CD4-positive, alpha-beta T cell treated with Interleukin-15 for 4 hours (primary cell): ENCODE measurements at places on chromosomes 7 and 10.

DNA sequence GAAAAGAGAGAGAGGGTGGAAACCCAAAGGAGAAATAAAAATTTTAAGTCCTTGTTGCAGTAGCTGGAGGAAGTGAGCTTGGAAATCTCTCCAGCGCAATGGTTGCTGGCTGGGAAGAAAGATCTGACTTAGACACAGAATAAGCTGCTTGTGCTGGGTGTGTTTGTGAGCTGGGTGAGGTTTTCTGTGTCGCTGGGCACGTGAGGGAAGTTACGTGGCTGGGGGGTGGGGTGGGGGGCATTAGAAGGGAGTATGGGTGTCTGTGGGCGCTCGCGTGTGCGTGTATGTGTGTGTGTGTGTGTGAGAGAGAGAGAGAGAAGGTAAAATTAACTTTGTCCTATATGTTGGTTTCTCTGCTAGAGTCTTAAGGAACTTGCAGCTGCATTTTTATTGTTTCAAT, 11.6 kb downstream of the TCF7L2 start:
- DNase-seq: no peak

- DNase-seq: no peak
These were observed 16.6 kb upstream of the TMEM236 start for GRCh38 chr10:17735166-17735941.

DNA sequence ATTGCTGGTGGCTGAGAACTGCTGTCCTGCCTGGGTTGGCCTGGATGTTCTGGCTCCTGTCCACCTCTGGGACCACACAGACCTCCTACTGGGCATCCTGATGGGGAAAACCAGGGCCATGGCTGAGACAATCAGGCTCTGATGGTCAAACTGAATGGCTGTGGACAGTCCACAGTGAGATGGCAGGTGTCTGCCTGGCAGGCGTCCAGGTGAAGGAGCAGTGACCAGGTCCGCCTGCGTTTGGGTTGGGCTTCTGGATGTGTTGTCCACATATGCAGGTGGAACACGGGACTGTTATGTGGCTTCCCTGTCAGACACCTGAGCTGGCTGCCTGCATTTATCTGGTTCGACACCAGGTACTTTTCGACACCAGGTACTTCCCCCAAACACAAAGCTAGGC, 241.7 kb downstream of the BUB3 start:
- DNase-seq: no peak

GRCh38 chr7:19020062-19020461, 97.4 kb downstream of the TWIST1 start:
- DNase-seq: no peak

- no peak for DNase-seq
These were observed 89.2 kb downstream of the SAMD9 start for GRCh38 chr7:93028610-93029009.

- DNase-seq: no peak
These were observed 6.3 kb downstream of the CISD1 start for GRCh38 chr10:58275261-58275660.

GRCh38 chr7:55565681-55566080, 6.6 kb downstream of the VOPP1 start:
- no peak for DNase-seq

GRCh38 chr10:31650010-31650409, 278.6 kb downstream of the ARHGAP12 start:
- DNase-seq: no peak

- DNase-seq: no peak
These were observed 86.9 kb upstream of the SEMA3A start for GRCh38 chr7:84281518-84281917.

DNA sequence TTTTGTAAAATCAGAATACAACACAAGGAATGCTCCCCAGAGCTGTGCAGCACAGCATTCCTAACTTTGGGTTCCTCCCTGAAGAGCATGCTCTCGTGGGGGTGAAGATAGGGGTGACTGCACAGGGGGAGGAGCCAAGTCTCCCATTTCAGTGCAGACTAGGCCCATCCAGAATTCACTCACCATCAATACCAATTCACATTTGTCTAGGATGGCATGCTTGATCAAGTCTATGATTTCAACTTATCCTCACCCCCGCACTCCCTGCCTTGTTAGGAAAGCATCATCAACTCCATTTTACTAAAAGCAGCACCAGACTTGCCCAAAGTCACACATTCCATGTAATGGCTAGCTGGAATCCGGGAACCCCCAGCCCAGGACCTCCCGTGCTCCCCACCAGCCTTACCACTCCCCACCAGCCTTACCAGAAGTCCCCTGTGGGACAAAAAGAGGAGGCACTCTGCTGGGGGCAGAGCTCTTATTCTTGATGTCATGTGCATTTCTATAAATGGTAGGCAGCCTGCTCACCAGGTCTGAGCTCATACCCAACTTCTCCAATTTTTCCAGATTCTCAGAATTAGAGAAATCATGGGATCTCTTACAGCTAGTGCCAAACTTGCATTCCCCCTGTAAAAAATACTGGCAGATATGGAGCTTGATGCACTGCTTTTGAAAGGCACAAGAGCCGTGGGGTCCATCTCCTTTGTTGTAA, 6.2 kb downstream of the PARP12 start:
- no peak for DNase-seq

DNA sequence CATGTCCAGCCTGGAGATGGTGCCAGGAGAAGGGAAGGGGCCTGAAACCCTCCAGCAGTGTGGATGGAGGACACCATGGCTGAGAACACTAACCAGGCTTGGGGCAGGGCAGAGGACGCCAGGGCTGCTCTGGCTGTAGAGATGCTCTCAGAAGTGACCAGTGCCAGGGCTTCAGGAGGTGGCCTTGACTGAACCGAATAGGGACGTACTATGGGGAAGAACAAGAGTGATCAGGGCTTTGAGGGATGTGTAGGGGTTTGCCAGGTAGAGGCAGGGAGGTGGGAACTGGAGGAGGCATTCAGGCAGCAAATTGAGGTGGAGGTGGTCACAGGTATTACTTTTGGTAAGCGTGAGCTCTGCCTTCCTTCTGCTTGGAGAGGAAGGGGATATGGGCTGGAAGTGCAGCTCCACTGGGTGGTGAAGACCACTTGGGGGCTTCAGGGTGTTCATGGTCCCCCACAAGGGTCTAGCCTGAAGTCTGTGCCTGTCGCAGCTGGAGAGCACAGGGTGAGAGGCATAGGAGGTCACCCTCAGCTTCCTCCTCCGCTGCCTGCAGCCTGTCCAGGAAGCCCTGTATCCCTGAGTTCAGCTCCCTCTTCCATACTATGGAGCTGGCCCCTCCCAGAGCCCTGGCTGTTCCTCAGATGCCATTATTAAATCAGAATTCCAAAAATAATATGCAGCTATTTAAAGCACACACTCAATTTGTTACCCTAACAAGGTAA, 27.8 kb downstream of the ADCY1 start:
- DNase-seq: no peak

DNA sequence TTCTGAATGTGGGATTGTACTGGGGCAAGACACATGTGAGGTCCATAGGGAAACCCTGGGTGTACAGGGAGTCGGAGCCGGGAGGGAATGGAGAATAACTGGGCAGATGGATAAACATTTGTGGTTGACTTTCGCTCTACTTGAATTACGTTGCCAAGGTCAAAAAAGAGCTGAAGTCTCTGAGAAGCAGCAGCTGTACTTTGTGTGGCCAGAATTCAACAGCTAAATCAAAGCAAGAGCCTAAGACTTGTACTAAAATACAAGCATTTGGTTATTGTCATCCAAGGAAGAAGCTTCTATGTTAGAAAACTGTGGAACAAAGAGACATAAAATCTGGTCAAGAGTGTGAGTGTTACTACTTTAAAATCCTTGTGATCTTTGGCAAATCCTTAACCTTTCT, 457.2 kb downstream of the ARL4A start:
- no peak for DNase-seq

GRCh38 chr10:5956146-5956936, 21.0 kb downstream of the IL15RA start:
- no peak for DNase-seq

DNA sequence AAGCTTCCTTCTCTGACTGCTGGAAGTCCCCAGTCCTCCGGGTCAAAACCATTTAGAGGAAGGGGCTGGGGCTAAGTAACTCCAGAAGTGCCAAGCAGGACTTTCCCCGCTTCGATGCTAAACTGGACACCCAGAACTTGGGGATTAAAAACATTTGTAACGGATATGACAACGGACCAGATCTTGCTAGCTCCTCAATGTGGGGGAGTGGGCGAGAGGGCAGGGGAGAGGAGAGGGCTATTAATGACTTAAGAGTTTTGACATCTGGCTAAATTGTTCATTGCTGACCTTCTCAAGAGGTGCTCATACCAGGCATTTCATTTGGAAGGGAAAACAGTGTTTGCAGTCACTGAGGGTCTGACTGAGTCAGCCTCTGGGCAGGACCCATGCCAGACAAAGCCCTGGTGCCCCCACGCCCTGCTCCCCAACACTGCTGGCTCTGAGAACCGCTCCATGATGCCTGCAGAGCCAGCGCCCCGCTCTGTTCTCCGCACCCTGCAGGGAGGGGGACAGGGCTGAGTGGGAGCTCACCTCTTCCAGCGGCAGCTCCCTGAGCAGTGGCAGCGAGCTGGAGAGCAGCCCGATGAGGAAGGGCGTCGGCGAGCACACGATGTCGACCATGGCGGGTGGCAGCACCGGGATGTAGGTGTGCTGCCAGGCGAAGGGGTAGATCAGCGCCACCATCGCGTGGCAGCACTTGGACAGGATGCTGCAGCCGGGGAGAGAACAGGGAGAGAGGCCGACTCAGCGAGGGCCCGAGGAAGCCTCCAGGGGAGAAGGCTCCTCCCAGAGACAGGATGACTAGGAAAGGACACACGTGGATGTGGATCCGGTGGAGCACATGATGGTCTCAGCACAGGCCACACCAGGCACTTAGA, 47.7 kb upstream of the MKRN1 start:
- no peak for DNase-seq

GRCh38 chr10:126948355-126949160, 43.3 kb downstream of the DOCK1 start:
- no peak for DNase-seq

DNA sequence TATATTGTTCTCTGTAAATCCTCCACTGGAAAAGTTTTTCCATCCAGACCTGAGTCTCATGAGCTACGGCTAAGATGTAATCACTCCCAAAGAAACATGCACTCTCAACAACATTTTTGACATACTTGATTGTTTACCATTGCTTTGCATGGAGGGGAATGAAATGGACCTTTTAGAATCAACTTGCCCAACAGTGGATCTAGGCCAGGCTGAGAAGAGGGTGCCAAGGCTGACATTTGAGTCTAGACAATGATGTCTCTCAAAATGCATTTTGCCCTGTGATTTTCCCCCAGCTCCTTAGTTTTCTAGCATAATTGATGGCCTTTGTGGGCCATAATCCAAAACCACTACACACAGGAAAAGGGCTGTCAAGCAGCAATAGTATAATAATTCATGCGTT, 297.9 kb upstream of the KLF6 start:
- no peak for DNase-seq

- no peak for DNase-seq
These were observed 232.5 kb upstream of the CCDC6 start for GRCh38 chr10:60138842-60139241.

DNA sequence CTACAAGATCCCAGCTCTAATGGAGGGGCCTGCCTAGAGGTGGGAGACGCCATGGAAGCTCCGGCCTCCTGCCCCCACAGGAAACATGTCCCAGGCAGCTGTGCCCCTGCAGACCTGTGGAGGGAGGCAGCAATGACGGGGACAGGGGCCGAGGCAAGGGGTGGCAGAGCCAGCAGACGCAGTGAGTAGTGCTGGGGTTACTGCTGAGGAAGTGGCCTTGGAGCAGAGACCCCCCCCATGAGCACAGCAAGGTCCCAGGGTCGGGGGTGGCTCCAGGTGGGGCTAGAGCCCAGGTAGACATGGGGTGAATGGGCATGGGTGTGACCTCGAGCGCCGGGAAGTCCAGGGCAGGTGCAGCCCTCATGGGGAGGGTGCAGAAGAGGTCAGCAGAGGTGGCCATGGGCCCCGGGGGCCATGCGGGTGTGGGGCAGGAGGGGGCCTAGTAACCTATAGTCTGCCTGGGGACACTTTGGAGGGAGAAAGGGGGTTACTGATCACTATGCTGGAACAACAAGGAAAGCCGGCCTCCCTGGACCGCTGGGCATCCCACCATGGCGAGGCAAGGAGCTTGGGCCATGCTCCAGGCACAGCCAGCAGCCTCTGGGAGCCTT, 45.5 kb downstream of the JAKMIP3 start:
- DNase-seq: no peak

DNA sequence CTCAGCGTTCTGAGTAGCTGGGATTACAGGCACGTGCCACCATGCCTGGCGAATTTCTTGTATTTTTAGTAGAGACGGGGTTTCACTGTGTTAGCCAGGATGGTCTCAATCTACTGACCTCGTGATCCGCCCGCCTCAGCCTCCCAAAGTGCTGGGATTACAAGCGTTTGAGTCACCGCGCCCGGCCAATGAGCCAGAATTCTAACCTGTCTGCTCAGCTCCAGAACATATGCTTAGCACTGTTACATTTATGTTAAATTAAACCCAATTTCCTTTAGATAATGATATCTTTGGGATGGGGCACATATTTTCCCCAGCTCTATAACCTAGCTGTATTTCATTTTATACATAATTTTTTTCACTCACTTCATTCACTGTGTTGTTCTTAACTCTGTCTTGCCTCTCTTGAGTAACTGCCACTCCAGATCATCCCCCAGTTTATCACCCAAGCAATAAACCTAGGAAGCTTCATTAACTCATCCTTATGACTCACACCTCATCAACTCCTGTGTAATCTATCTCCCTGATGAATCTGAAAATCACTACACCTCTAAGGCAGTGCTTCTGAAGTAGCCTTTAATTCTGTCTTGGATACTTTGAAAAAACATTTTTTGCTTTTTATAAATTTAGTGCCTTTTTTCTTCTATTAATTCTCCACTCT, 559.7 kb upstream of the ZWINT start:
- no peak for DNase-seq

GRCh38 chr7:48011951-48012350, 17.0 kb downstream of the SUN3 start:
- no peak for DNase-seq

- peak; percentile 37 for DNase-seq
These were observed at the start of gene ALOX5 for GRCh38 chr10:45373576-45374349. TSS of gene ALOX5 (plus strand) at chr10:45374216. CDS start at chr10:45374280, 64 bp downstream.

- DNase-seq: no peak
These were observed 69.2 kb downstream of the ARMC3 start for GRCh38 chr10:22997096-22997495.

- no peak for DNase-seq
These were observed 572.5 kb downstream of the ARL4A start for GRCh38 chr7:13259930-13260329.

- DNase-seq: peak; percentile 88
These were observed 31.6 kb downstream of the OGDH start for GRCh38 chr7:44637788-44638594.

- no peak for DNase-seq
These were observed 724.2 kb downstream of the SORCS1 start for GRCh38 chr10:106440355-106440754.

GRCh38 chr7:129160161-129160905, 15.8 kb downstream of the TSPAN33 start:
- no peak for DNase-seq

DNA sequence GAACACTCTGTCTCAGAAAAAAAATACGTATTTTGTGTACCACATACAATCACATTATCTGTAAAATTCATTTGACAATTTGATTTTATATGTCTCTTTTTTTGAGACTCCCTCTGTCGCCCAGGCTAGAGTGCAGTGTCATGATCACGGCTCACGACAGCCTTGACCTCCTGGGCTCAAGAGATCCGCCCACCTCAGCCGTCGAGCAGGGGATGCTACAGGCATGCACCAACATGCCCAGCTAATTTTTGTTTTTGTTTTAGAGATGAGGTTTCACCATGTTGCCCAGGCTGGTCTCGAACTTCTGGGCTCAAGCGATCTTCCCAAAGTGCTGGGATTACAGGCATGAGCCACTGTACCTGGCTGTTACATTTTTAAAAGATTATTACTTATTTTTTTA, 11.6 kb upstream of the BAZ1B start:
- DNase-seq: no peak

GRCh38 chr7:66804001-66804400, 63.5 kb downstream of the RABGEF1 start:
- DNase-seq: no peak
